ENCODE measurements at places on chromosomes 11 and 22.

- no peak for DNase-seq
Measured at GRCh38 chr11:71947498-71947897, 18.7 kb downstream of the RNF121 start.

- DNase-seq: no peak
Measured at GRCh38 chr11:17077240-17077519, 287 bp downstream of the RPS13 start.

DNA sequence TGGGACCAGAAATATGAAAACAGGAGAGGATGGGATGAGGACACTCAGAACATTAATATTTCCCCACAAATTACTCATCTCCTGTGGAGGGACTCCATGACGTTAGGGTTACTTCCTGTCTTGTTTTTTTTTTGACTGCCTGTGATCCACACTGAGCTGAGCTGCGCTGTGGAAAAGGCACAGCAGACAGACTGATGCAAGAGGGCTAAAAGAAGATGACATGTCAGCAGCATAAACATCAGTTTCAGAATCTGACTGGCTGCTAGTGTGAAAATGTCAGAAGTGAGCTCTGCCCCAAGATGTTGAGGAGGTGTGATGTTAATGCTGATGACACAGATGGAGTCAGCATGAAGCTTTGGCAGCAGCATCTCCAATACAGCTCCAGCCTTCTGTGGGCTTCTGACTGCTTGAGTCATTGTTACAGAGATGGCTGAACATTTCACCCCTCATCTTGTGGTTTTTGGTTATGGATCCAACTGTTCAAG, 286.8 kb downstream of the BLID start:
- no peak for DNase-seq

DNA sequence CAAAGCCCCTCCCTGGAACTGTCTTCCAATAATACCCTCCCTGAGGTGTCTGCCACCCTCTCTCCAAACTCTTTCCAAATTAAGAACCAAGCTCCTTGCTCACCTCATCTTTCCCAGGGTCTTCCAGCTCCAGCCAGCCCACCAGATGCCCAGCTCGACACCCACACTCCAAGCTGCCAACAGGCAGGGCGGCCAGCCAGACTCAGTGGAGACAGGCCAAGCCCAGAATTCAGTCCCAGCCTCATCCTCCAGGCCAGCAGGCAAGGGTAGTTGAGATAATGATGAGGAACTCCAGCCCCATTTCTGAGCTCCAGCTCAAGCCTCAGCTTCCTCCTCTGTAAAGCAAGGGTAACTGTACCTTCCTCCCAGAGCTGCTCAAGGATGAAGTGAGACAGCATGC, 132.9 kb downstream of the CHST1 start:
- no peak for DNase-seq

- DNase-seq: no peak
Measured at GRCh38 chr11:57658023-57658361, 430 bp downstream of the CLP1 start.

DNA sequence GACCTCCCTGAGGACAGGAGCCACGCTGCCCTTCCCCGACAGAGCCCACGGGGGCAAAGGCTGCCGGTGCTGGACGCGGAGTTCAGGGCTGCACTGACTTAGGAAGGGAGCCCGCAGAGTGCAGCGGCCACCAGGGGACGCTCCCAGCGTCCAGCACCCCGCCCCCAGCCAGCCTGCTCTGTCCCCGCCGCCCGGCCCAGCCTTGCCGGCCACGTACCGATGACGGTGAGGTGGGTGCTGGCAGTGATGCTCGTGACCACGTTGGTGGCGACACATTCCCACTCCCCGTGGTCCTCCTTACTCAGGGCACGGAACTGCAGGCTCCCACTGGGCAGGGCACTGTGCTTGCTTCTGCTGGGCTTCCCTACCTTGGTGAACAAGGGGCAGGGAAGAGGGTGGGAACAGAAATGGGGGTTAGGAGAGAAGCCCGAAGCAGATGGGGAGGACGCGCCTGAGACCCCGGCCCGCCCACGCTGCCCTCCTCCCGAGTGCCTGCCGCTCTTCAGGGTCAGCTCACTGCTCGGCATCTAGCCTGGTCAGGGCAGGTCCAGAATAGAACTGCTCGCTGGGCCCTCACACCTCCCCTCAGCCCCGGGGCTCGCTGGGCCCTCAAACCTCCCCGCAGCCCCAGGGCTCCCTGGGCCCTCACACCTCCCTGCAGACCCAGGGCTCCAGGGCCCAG, 25.9 kb downstream of the IGSF9B start:
- DNase-seq: no peak
